Activated CD4-positive, alpha-beta T cell treated with anti-CD3 and anti-CD28 coated beads, Interleukin-2, amount 10 ng/mL, durations not matched to agents 24 days and 14 days (primary cell): ENCODE measurements at places on chromosomes 7 and 10. TPM values are rescaled to one million over a fixed set of nuclear protein-coding genes. Genes with fewer than 3 reads are reported as not detected.

The PROSER2 gene
- 0.24 and 0.37 TPM in 2 replicates for total RNA-seq

The SPDYE16 gene
- 0.47 TPM in 1 of 2 replicates, not detected in the other for total RNA-seq

The OPALIN gene
- total RNA-seq = not detected in 2 replicates

The SPDYE9 gene
- total RNA-seq = not detected in 2 replicates

The VWDE gene
- 1.8 and 1.9 TPM in 2 replicates for total RNA-seq

GRCh38 chr7:137276189-137276588 lies 67.3 kb downstream of the PTN start:
- DNase-seq = no peak

GRCh38 chr7:72441791-72442190 lies 29.7 kb upstream of the CALN1 start:
- no peak for DNase-seq

- DNase-seq = no peak
Observed at GRCh38 chr7:108211382-108212201, 81.4 kb upstream of the LAMB4 start.

DNA sequence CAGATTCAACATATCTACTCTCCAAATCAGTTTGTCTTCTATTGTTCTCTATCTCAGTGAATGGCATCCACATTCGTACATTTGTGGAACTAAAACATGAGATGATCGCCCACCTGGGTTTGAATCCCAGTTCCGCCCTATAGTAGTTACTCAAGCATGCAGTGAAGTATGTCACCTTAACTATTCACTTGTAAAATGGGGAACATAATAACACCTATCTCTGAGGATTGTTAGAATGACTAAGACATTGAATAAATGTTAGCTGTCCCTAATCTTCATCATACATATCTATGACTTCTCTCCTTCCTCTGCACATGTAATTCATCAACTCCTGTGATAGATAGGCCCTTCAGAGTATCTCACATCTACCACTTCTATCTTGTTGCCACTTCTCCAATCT lies 24.7 kb downstream of the UBE2D1 start:
- no peak for DNase-seq

DNA sequence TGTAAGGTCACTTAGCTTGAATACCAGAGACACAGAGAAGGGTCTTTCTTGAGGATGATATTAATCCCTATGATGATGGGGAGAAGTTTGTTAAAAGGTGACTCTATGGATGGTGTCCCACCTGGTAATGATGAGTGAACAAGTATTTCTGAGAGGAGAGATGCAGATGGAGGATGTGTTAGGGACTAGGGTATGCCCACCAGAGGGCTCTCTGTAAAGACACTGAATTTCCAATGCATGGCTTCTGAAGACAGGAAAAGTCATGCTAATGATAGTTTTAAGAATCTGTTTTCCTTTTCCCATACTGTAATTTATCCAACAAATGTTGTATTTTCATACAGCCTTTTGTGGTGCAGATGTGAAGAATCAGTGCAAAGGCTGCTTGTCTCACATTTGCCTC lies 1250.9 kb upstream of the CELF2 start:
- DNase-seq = no peak

DNA sequence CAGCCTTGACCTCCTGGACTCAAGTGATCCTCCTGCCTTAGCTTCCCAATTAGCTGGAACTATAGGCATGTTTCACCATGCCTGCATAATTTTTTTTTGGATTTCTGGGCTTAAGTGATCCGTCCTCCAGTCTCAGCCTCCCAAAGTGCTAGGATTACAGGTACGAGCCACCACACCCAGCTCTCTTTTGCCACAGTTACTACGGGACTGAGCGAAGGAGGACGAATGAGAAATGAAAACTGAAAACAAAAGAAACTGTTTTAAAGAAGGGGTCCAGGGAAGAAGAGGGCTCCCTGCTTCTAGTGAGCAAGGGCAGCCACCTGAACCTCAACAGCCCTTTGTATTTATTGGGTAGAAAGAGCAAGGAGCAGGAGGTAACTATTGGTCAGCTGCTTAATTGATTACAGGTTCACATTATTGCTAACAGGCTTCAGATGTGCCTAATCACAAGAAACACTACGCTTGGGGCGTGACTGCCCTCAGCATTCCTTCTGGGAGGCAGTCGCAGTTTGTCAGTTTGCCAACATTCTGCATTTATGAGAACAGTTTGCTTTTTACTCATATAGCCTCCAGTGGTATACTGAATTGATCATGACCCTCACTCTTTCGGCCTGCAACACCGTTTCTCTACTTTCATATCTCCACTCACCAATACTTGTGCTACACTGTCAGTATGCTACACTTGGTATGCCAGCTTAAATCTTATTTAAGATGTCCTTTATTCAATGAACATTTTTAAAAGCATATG lies 676.8 kb downstream of the DNAJB9 start:
- no peak for DNase-seq

DNA sequence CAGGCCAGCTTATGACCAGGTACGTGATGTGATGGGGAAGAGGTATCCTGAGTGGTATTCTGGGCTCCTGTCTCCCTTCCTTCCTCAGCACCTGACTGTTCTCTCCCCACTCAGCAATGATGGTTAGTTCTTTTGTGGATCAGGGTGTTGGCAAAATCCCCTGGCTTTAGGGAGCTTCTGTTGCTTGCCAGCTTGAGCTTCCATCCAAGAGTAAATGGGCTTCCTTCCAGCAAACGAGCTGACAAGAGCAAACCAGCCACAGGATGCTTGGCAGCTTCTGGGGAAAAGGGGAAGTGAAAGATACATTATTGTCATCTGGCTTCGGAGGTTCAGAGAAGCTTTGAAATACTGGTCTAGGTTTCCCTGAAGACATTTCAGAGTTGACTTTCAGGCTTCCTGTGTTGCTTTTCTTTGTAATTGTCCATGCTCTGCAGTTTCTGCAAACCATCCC lies 5.2 kb downstream of the DUSP5 start:
- DNase-seq = peak; percentile 84

DNA sequence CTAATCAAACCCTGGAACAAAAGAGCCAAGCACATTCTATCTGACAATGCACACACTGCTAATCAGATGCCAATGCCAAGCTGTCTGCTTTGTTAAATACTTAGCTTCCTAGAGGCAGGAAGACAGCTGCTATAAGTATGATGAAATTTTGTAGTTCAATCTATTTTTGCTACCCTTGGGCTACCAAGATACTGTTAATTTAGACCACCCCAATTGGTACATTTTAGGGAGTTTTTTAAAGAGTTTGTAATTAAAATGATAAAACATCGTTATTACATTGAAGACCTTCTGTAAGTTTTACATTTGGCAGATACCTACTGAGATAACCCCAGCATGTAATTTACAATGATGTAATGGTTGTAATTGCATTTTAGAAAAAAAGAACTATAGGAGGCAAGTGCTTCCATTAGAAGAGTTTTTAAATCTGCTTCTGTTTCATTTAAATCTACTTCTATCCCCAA lies 268.5 kb downstream of the ADK start:
- no peak for DNase-seq

DNA sequence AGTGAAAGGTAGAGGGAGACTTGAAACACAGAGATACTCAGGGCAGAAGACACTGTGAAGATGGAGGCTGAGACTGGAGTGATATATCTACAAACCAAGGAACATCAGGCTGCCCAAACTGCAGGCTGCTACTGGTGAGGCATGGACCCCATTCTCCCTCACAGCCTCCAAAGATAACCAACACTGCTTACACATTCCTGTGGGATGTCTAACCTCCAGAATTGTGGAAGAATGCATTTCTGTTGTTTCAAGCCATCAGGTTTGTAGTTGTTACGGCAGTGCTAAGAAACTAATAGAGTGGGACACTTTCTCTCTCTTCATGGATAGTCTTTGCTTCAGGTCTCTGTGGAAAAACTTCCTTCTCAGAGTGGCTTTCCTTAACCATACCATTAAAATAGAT lies 182.6 kb upstream of the TMEM106B start:
- no peak for DNase-seq

GRCh38 chr7:101108961-101109360 lies 17.9 kb upstream of the SERPINE1 start:
- no peak for DNase-seq

GRCh38 chr10:48804740-48805182 lies 120.1 kb downstream of the WDFY4 start:
- DNase-seq = peak; percentile 78

- no peak for DNase-seq
Observed at GRCh38 chr7:90759710-90760109, 163.6 kb downstream of the CDK14 start.
